Mammary epithelial cell (primary cell): ENCODE measurements at places on chromosomes 16 and 17. TPM values are rescaled to one million over a fixed set of nuclear protein-coding genes. Genes with fewer than 3 reads are reported as not detected.

GRCh38 chr17:40326014-40326831 is 17.2 kb downstream of the RARA start:
- no peak for DNase-seq

- DNase-seq: no peak
Observed at GRCh38 chr16:83013071-83013470, 386.3 kb downstream of the CDH13 start.

The KRTAP4-5 gene
- total RNA-seq: not detected in 2 replicates

GRCh38 chr17:2202302-2202995 is 101.1 kb downstream of the SMG6 start:
- DNase-seq: no peak

The IRF8 gene
- total RNA-seq: not detected

The HBA2 gene
- not detected for total RNA-seq

The PRR35 gene
- total RNA-seq: not detected in 2 replicates

GRCh38 chr17:76054112-76054476 is 18.2 kb downstream of the SRP68 start:
- DNase-seq: peak; percentile 68

The MEFV gene
- total RNA-seq: not detected in 2 replicates

- DNase-seq: no peak
Observed at GRCh38 chr17:57120814-57121213, 35.8 kb downstream of the AKAP1 start.

DNA sequence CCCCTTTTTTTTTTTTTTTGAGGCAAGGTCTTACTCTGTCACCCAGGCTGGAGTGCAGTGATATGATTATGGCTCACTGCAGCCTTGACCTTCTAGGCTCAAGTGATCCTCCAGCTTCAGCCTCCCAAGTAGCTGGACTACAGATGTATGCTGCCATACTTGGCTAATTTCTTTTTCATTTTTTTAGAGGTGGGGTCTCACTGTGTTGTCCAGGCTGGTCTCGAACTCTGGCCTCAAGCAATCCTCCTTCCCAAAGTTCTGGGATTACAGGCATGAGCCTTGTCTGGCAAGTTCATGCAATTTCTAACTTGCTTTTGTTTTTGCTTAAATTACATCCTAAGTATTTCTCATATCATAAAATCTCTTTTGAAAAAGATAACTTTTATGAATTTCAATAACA is 33.8 kb upstream of the NFAT5 start:
- DNase-seq: no peak

The TBC1D3K gene
- 0.68 and 2.1 TPM in 2 replicates for total RNA-seq

DNA sequence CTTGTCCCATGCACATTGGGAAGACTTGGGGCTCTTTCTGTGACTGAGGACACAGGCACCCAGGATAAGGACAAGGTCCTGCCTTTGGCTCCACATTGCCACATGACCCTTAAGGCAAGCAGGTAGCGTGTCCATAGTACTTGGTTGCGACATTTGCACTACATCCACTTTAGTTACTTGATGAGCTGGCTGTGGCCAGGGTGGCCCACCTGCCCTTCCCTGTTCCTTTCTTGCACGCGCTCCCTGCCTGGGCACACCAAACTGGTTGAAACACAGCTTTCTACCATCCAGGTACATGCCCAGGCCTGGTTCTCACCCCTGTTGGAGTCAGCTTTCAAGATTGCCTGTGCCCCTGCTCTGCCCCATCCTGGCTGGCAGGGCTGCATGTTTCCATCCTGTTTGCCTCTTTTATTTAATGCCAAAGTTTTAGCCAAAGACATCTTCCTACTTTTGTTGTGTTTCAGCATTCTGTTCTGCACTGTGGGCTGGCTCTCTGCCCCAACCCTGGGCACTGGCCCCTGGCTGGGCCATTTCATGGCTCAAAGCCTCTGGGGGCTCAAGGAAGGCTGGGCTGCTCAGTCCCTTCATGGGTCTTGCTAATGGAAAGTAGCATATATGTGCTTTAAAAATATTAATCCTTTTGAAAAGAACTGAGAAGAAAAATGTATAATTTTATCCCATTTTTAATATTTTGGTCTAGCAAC is 3.2 kb downstream of the B3GNT9 start:
- DNase-seq: peak; percentile 65

- no peak for DNase-seq
Observed at GRCh38 chr16:23284584-23284983, 17.5 kb upstream of the SCNN1B start.

GRCh38 chr17:36728030-36728991 is 126.9 kb downstream of the MRM1 start:
- no peak for DNase-seq

DNA sequence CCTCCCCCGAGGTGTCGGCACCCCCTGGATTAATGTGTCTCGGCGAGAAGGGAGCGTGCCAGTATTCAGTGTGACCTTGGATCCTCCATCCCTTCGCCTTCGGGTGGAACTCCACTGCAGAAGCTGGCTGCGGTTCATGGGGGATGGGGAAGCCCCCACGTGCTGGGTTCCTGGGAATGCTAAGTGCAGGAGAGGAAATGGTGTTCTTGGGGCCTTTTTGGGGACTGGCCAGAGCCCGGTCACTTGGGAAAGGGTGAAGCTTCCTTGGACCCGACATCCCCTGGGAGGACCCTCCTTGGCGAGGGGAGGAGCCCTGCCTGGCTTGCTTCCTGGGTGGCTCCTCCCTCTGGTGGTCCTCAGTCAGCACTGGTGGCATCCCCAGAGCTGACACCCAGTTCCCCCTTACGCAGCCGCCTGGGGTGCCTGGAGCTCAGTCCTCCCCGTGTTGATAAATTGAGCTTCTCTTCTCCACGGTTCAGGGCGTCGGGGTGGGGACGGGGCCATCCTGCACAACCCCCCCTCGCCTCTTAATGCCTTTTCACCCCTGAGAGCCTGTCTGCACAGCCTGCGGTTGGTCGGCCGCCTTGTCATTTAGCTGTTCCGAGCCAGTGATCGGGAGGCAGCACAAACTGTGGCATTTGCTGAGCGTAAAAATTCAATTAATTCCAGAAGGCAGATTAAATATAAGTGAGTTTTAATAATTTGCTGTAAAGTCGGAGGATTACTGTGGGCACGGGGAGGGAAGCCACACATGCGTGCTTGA is 30.7 kb upstream of the GSE1 start:
- DNase-seq: no peak

DNA sequence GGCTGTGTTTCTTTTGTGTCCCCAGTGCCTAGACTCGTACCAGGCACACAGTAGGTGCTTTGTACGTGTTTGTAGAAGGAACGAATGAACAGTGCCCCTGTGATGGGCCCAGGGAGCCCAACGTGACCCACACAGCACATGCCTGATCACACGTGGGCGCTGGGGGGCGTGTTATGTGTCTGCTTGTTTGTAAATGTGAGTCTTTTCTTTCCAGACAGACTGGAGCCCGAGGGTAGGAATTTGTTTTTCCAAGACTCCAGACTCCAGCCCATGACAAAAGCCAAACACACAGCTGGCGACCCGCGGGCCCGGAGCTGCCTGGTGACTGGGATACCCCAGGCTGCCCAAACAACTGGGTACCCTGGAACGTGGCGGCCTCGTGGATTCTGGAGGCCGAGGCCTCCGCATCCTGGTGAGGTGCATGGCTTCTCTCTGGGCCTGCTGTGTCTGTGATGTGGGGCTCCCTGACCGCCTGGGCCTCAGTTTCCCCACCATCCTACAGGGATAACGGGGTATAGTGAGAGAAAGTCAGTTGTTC is 14.9 kb upstream of the CBFA2T3 start:
- no peak for DNase-seq

DNA sequence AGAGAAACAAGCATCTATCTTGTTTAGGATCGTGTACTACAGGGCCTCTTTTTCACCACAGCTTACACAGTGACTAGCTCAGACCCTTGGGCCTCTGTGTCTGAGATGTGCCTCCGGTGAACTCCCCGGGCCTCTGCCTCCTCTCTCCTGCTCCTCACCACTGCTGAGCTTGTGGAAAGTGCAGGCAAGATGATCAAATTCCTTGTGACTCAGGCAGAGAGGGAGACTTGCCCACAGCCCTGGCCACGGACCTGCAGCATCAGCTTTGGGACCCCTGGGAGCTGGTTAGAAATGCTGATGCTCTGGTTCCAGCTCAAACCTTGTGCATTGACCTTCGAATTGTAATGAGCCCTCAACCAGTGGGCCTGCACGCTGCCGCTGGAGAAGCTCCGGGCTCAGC is 79.8 kb downstream of the ZDHHC7 start:
- DNase-seq: no peak

GRCh38 chr17:6381526-6382465 is 53.1 kb downstream of the AIPL1 start:
- DNase-seq: no peak

The DRC3 gene
- 1.0 TPM for total RNA-seq

The ZMYND15 gene
- total RNA-seq: 0.33 TPM

- DNase-seq: no peak
Observed at GRCh38 chr17:6064868-6065267, 5.3 kb upstream of the WSCD1 start.

- DNase-seq: peak; percentile 46
Observed at GRCh38 chr17:60079401-60080243, 901 bp upstream of the HEATR6 start.

The PMP22 gene
- total RNA-seq: 2.1 and 7.4 TPM in 2 replicates

The DHRS13 gene
- total RNA-seq: 2.3 TPM

The KLHL10 gene
- 0.38 TPM in 1 of 2 replicates, not detected in the other for total RNA-seq

- no peak for DNase-seq
Observed at GRCh38 chr16:17657045-17657444, 186.3 kb upstream of the XYLT1 start.

- DNase-seq: no peak
Observed at GRCh38 chr16:68767581-68767980, 30.5 kb downstream of the CDH1 start.

DNA sequence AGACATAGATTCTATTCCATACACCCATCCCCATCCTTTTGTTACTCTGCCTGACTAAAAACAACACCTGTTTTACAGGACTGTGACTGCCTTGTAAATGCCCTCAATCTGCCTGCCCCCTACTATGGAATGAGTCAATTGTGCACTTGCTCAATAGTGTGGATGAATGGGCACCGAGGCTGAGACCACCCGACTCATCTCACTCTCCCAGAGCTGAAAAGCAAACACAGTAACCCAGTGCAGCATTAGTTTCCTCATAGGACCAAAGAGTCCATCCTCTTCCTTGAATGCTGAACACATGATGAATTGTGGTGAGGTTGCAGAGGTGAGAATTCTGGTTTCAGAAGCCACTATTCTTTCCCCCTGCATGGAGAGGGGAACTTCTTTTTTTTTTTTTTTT is 233.7 kb downstream of the ZFHX3 start:
- no peak for DNase-seq

DNA sequence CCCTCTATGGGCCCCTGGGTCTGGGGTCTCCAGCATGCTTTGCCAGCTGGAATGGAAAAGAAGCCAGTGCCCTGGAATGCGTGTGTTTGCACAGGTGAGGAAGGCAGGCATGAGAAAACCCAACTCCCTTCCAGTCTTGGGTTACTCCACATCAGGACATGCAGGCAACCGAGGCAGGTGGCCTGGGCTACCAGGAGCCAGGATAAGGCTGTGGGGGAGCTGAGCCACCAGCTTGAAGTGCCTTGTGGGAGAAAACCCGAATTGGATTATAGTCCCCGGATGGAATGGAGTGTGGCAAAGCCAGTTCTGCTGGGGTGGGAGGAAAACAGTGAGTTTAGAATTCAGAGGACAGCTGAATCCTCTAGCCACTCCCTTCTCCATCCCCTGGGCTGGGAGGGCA is 7.2 kb downstream of the SRCIN1 start:
- peak; percentile 84 for DNase-seq

DNA sequence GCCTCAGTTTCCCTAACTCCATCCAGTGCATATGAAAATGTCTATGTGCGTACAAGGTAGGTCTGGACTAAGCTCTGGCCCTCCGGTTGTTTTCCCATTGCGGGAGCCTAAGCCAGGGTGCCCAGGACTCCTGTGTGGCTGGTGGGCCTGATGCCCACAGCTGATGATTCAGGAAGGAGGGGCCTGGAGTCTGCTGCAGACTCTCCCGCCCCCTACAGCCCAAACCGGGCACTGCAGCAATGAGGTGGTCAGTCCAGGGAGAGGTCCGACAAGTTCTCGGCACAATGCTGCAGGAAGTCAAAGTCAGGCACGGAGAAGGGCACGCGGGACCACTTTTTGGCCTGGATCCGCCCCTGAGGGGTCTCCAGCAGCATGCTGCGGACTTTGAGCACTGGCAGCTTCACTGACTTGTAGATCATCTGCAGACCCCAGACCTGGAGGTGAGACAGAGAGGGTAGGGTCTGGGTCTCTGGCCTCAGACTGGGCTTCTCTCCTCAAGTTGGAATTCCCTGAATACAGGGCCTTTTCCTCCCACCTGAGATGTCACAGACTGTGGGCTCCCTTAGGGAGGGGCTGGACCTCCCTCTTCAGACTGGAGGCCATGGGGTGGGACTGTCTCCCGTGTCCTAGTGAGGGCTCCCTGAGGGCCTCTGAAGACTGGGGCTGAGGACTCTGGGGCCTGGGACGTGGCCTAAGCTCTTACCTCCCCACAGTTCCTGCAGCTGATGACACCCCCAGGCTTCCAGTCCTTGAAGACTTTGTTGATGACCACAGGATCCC is 3.4 kb upstream of the ZNF385C start:
- DNase-seq: peak; percentile 21

- no peak for DNase-seq
Observed at GRCh38 chr16:4615384-4616046, 827 bp upstream of the UBALD1 start.

- DNase-seq: no peak
Observed at GRCh38 chr16:85627526-85628264, 14.6 kb downstream of the GSE1 start.

- DNase-seq: no peak
Observed at GRCh38 chr17:21212826-21213637, 929 bp downstream of the TMEM11 start.

DNA sequence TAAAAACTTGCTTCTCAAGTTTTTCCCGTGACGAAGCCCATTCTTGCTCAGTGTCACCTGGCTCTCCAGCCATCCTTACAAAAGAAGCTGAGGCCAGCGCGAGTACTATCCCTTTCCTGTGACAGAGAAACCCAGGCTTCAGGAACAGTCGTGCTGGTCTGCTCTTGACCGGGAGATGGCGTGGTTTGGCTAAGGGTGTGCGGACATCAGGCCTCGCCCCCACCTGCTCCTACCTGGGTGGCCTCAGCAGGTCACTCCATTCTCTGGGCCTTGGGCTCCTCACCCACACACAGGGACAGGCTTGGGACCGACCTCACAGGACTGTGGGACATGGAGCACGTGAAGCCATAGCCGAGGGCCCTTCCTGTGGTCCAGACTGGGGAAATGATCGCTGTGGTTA is 75.2 kb upstream of the CIBAR2 start:
- no peak for DNase-seq

The CHMP6 gene
- total RNA-seq: 22.1 and 28.1 TPM in 2 replicates

- no peak for DNase-seq
Observed at GRCh38 chr16:2836646-2837508, 6.8 kb downstream of the ZG16B start.

DNA sequence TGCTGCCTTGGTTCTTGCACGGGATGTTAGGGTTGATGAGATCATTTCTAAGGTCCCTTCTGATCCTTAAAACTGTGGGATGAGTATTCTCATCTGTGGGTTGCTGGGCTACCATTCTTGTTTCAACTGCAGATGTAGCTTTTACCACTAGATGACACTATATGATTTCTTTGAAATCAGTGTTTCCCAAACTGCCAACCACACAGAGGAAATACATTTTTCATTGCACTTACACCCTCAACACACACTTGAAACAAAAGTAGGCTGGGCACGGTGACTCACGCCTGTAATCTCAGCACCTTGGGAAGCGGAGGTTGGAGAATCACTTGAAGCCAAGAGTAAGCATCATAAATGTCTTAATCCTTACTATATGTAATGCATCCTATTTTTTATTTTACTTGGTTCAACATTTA is 15.3 kb downstream of the LCMT1 start:
- DNase-seq: peak; percentile 93

GRCh38 chr17:12605222-12605621 is 60.5 kb upstream of the MYOCD start:
- no peak for DNase-seq
